ENCODE measurements at places on chromosomes 1 and 21.

GRCh38 chr1:186974774-186975181, 146.0 kb downstream of the PLA2G4A start:
- no peak for DNase-seq

GRCh38 chr1:6037338-6037762, 8.3 kb upstream of the KCNAB2 start:
- DNase-seq, result no peak

DNA sequence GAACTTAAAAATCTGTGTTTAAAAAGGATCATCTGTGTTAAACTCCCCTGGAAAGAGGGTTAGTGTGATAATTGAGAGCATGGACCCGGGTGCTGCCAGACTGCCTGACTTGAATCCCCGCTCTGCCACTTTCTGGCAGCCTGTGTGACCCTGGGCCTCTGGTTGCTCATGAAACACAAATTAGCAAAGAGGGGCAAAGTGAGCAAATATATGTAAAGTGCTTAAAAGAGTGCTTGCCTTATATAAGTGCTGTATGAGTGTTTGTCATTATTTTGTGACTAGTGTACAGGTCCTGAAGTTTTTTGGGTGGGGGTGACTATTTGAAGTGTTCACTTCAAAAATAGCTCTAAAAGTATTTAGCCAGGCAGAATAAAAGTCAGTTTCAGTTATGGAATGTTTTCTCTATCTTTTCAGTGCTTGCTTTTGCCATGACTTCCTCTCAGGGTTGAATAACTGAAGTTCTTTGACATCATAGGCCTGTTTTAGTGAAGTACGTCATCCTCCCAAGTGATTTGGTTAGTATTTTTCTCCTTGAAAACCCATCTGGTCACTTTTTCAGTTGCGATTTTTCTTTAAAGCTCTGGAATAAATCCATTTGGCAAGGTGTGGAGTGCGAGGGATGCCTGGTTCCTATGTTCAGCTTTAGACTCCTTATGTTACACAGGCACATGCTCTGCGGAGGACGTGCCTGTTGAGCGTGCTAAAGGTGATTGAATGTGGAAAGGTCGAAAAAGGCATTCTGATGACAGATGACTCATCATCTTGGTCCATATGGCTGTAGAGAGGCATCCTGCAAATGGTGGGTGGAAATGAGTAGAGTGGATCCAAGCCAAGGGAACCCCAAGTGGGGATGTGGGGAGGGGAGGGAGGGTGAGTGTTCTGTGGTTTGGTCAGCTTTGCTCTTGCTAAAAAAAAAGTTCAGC, 47.8 kb downstream of the AK4 start:
- DNase-seq, result no peak

DNA sequence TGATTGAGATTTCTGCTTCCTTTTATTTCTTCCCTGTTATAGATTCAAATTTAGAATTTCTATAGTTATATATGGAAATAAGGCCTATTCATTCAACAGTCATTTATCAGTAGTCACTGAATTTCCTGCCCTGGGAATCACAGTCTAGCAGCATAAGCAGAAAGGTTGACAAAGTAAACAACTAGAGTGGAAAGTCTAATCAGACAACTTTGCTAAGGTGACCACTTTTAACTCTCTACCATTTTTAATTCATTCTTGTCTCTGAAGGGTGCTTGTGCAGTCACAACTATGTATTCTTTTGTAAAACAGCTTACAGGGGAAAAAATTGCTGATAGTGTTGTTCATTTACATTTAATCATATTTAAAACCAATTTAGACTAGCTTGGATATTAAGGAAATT, 66.1 kb upstream of the PLA2G4A start:
- no peak for DNase-seq

DNA sequence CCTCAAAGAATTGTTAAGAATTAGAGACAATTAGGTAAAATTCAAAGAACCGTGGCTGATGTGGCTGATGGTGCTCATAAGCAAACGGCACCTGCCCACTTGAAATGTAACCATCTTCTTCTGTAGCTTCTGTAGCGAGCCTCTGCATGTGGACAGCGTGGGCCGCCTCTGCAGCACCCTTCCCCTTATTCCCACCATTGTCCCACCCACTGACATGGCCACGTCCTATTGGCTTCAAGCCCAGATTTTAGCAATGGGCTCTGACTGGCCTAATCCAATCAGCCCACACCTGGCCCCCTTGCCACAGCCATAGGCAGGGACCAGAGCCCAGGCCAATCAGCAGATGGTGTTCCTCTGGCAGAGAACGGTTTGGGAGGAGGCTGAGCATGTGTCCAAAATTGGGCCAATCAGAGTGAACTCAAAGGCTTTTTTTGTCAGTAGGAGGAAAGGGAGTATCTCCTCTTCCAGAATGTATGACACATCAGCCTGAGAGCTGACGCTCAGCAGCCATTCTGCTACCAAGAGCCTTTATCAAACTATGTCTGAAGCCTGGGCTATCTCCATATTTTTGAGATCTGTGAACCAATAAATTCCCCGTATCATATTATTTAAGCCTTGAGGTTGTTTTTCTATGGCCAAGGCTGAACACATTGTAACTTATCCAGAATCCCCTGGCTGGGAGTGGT, 518.5 kb downstream of the SMYD3 start:
- no peak for DNase-seq

- DNase-seq, result no peak
These were observed 10.7 kb downstream of the AKIRIN1 start for GRCh38 chr1:39001516-39002421.

DNA sequence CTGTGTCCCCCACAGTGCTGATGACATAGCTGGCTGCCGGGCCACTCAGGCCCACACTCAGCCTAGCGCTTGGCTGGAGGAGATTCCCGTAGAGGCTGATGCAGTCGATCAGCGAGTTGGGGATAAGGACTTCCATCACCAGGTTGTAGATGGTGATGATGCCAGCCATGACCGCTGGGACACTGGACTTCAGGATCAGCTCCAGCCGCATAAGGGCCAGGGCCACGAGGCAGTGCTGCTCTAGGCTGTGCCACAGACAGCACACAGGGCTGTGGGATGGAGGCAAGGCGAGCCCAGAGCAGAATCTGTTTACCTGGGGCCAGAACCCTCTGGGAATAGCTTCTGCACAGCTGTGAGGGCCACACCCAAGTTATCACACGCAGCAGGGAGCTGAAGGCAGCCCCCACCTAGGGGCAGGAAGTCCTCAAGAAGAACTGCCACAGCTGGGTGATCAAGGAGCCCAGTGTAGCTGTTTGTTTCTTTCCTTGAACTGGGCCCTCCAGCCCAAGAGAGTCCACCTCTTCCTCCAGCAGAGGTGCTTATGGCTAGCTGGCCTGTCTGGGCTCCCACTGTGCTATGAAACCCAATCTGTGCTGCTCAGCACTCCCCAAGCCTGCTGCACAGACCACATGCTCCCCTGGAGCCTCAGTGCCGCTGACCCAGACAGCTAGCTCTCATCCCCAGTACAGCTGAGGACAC, 6.2 kb downstream of the SLC2A1 start:
- DNase-seq, result peak; percentile 44

GRCh38 chr1:46517010-46517600, 27.5 kb downstream of the DMBX1 start:
- DNase-seq, result peak; percentile 85

DNA sequence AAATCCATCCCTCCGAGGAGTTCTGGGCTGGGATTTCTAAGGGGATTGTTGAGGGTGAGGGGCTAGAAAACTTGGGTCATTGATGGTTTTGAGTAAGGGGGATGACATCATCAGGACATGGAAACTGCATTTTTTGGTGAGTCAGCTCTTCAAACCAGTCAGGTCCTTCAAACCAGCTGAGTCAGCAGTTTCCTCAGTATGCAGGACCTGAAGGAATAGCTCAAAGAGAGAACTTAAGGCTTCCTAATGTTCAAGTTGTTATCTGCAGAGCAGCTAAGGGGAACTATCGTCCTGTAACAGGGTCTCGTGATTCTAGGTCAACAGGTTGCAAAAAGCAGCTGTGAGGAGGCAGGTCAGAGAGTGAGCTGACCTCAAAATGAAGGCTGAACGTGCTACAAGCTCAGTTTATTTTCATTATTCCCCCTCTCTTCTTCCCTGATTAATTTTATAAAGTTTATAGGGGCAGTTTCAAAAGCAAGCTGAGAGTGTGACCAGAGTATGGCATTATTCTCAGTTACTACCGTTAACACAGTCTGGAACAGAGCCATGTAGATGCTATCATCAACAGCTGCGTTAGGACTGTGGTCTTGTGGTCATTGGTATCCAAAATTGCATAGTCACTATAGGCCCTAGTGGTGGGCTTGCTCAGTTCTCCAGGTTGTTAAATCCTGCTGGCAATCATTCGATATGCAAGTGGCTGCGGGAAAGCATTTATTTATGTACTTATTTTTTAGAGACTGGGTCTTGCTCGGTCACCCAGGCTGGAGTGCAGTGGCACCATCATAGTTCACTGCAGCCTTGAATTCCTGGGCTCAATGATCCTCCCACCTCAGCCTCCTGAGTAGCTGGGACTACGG, 10.7 kb upstream of the SDC3 start:
- peak; percentile 40 for DNase-seq

- no peak for DNase-seq
These were observed 198.4 kb downstream of the USP25 start for GRCh38 chr21:15928196-15928595.

DNA sequence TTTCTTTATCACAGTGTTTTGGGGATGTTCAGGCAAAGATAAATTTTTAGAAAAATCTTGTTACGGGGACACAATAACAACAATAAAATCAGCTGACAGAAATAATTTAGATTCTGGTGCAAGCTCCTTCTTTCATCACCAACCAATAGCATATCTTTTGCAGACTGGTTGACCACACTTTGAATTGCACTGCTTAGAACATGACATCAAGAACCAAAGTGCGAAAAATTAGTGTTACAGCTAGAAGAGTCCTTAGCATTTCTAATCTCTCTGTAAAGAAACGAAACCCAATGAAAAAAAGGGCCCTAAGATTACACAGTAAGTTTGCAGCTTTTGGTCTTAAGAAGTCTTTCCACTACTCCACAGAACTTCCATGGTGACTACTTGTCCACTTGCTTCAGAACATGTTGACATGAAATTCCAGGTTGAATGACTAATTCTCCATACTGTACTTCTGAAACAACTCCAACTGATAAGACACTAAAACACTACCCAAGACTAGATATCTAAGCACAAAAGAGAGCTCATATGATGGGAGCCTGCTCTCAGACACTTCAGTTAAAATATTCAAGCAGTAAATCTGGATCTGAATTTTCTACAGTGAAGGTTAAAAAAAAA, 31.3 kb downstream of the XKR8 start:
- no peak for DNase-seq

DNA sequence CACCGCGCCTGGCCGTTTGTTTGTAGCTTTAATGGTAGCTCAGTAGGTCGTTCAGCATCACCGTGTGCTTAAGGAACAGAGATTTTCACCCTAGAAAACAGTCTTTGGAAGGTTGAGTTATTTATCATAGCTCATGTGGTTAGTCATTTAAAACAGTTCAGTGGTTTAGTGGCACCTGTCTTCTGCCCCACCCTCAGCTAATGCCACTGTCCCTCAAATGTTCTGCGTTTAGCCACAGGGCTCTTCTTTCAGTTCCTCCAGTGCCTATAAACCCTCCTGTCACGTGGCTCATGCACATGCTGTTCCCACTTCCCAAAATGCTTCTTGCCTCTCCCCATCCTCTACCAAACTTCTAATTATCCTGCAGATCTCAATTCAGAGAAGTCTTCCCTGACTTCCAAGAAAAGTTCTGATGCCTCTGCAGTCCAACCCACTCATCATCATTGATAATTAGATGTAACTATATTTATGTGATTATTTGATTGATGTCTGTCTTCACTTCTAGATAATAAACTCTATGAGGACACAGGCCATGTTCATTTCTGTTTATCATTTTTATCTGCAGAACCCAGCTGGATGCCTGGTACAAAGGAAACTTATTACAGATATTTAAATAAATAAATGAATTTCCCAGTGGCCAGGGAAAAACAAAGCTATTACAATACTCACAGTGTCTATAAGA, 14.4 kb upstream of the DIPK1A start:
- no peak for DNase-seq

DNA sequence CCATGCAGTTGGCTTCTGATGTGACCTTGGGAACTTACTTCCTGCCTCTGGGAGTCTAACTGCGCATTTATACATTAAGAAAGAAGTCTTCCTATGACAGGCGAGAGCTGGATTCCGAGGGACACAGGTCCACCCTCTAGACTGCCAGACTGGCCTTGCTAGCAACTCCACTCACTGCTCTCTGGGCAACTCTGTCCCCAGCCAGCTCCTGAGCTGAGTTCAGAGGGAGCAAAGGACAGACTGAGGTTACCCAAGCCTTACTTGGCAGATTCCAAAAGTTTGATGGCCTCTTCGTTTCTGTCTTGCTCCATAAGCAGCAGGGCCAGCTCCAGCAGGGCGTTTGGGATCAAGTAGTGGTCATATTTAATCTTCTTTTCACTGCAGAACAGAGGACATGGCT, 41.8 kb downstream of the TTC39A start:
- no peak for DNase-seq

GRCh38 chr1:50111503-50111902, 2.8 kb downstream of the ELAVL4 start:
- DNase-seq, result no peak

DNA sequence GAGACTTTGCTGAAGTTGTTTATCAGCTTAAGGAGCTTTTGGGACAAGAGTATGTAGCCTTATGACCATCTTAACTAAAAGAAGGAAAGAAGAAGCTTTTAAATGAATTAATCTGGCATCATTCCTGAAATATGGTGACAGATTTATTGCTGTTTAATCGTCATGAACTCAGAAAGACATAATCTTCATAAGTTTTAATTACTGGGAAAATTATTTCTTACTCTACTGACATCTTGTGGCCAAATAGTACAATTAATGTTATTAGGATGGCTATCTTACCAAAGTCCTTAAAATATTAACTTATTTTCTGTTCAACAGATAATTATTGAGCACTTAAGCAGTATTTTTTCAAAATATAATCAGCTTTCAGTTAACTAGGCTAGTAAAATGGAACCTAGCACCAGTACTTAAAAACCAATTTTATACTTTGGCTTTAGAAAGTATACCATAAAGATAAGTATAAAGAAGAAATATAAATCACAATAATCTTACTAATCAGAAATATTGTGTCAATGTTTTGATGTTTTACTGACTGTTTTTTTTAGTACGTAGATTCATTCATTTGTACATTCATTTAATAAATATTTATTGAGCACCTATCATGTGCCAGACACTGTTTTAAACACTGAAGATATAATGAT, 34.7 kb upstream of the GPR25 start:
- no peak for DNase-seq

DNA sequence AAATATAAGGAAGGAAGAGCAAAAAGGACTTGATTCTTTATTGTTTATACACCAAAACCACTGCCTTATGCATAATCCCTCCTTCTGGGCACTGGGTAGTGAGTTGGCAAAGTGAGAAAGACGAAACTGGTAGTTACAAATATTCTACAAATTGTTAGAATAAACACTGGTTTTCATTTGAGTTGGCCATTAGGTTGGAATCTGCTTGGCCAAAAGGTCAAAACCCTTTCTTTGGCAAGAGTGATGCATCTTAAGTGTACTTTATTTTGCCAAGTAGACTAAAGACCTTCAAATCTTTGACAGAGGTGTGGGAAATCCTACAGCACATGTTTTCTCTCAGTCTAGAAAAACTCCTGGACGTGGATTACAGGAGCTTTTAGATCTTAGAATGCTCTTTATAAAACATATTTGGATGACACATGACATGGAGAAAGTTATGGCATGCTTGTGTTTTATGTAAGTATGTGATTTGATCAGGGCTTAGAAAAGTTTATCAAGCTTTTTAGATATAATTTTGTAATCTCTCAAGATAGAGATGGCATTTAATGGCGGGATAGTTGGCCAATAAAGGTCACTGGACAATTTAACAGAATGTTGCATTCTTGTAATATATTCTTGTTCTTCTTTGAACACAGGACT, 120.9 kb downstream of the ROR1 start:
- DNase-seq, result no peak

GRCh38 chr1:62327360-62328055, 8.3 kb upstream of the KANK4 start:
- no peak for DNase-seq
